ENCODE measurements at places on chromosomes 16 and 17.

DNA sequence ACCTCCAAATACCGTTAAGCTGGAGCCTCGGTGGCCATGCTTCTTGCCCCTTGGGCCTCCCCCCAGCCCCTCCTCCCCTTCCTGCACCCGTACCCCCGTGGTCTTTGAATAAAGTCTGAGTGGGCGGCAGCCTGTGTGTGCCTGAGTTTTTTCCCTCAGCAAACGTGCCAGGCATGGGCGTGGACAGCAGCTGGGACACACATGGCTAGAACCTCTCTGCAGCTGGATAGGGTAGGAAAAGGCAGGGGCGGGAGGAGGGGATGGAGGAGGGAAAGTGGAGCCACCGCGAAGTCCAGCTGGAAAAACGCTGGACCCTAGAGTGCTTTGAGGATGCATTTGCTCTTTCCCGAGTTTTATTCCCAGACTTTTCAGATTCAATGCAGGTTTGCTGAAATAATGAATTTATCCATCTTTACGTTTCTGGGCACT, 928 bp downstream of the HBA1 start:
- H3K36me3 ChIP-seq, result no peaks in the 10 kb centered on the region
- peak overlapping the region; percentile 10 for H3K4me3 ChIP-seq
- H3K4me1 ChIP-seq, result peaks cover 30% of the 10 kb centered on the region
- no peak overlapping the region for H3K27ac ChIP-seq
- peaks cover 80% of the 10 kb centered on the region for H3K27me3 ChIP-seq
- DNase-seq, result no peak

GRCh38 chr17:45783593-45784292, 377 bp upstream of the CRHR1 start:
- DNase-seq, result peak; percentile 31
- H3K4me3 ChIP-seq, result peak overlapping the region; percentile 51
- no peaks in the 10 kb centered on the region for H3K36me3 ChIP-seq
- H3K27ac ChIP-seq, result no peak overlapping the region
- peaks cover 94% of the 10 kb centered on the region for H3K27me3 ChIP-seq
- peaks cover 8% of the 10 kb centered on the region for H3K4me1 ChIP-seq

DNA sequence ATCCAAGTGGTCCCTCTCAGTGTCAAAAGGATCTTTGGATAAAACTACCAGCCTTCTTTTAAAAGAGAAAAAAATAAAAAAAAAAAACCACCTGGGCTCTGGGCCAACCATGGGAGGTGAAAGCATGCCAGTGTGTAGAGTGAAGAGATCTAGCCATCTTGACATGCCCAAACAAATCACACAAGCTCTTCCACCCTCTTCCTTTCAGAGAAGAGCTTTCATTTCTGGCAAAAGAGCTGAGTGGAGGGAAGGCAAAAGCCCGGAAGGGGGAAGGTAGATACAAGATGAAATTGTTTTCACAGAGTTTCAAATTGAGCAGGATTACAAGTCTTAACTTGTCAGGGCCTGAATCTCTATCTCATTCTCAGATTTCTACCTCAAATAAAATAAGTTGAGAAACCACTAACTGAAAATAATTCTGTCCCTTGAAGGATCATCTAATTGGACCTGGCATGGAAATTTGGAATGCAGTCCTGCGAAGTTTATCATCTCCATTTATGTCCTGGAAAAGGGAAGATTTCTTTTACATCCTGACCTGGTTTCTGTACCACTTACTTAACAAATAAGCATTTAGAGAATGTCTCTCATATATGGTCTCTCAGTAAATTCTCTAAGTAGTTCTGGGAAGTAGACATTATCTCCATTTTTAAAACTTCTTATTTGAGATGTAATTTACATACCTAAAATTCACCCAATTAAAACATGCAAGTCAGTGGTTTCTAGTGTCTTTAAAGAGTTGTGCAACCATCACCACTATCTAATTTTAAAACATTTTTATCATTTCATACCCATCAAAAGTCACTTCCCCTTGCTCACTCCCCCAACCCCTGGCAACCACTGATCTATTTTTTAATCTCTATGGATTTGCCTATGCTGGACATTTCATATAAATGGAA, 93.7 kb downstream of the TANGO6 start:
- no peak for DNase-seq
- peaks cover 9% of the 10 kb centered on the region for H3K4me1 ChIP-seq
- peaks cover 18% of the 10 kb centered on the region for H3K36me3 ChIP-seq
- H3K27me3 ChIP-seq, result no peaks in the 10 kb centered on the region
- H3K27ac ChIP-seq, result no peak overlapping the region
- no peak overlapping the region for H3K4me3 ChIP-seq

GRCh38 chr17:31741371-31741770, 117.7 kb downstream of the COPRS start:
- H3K4me1 ChIP-seq, result no peaks in the 10 kb centered on the region
- no peaks in the 10 kb centered on the region for H3K36me3 ChIP-seq
- H3K27ac ChIP-seq, result no peak overlapping the region
- DNase-seq, result no peak
- peaks cover 49% of the 10 kb centered on the region for H3K27me3 ChIP-seq

GRCh38 chr16:10168258-10168657, 14.0 kb downstream of the GRIN2A start:
- H3K27me3 ChIP-seq, result no peaks in the 10 kb centered on the region
- no peak overlapping the region for H3K4me3 ChIP-seq
- H3K4me1 ChIP-seq, result no peaks in the 10 kb centered on the region
- H3K27ac ChIP-seq, result no peak overlapping the region

GRCh38 chr17:13490906-13491482, 110.7 kb downstream of the HS3ST3A1 start:
- no peak for DNase-seq
- H3K27ac ChIP-seq, result no peak overlapping the region
- no peaks in the 10 kb centered on the region for H3K4me1 ChIP-seq
- H3K36me3 ChIP-seq, result no peaks in the 10 kb centered on the region

DNA sequence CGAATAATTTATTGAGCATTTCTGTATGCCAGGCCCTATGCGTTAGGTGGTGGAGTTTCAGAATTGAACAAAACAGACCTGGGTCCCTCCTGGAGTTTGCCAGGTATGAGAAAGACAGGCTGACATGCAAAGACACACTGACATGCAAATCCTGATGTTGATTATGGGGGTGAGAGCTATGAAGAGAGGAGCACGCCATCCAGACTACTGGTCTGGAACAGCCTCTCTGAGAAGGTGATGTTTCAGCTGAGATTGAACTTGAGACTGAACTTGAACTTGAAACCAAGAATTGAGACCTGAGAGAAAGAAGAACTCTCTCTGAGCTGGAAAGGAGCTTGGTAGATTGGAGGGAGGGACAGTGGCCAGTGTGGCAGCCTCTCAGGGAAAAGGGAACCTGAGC, 14.2 kb upstream of the CACNG4 start:
- H3K27me3 ChIP-seq, result peaks cover 67% of the 10 kb centered on the region
- no peaks in the 10 kb centered on the region for H3K36me3 ChIP-seq
- no peaks in the 10 kb centered on the region for H3K4me1 ChIP-seq
- H3K4me3 ChIP-seq, result no peak overlapping the region
- no peak for DNase-seq

- no peaks in the 10 kb centered on the region for H3K36me3 ChIP-seq
- no peak for DNase-seq
- no peak overlapping the region for H3K4me3 ChIP-seq
- no peaks in the 10 kb centered on the region for H3K4me1 ChIP-seq
- no peak overlapping the region for H3K27ac ChIP-seq
These were observed 129.4 kb downstream of the TANC2 start for GRCh38 chr17:63095459-63095858.

GRCh38 chr17:51947160-51947735, 211.3 kb downstream of the CA10 start:
- H3K36me3 ChIP-seq, result no peaks in the 10 kb centered on the region
- no peaks in the 10 kb centered on the region for H3K4me1 ChIP-seq
- no peak overlapping the region for H3K4me3 ChIP-seq
